Esophagus squamous epithelium (tissue), 5 donors: ENCODE measurements at places on chromosomes 7 and 10.

DNA sequence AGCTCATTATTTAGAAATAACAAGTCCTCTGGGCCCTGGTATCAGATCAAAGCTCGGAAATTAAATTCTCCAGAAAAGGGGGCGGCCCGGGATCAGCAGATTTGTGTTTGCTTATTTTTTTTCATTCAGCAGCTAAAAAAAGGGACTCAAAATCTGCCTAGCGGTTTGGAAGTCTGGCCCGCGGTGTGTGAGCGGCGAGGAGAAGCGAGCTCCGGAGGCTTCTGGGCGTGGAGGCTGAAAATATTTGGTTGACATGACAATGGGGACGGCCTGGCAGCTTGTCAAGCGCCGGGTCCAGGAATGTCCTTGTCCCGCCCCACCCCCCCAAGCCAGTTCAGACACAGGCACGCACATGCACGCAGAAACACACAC is 43.4 kb downstream of the FOXL3 start:
- no peak for DNase-seq

DNA sequence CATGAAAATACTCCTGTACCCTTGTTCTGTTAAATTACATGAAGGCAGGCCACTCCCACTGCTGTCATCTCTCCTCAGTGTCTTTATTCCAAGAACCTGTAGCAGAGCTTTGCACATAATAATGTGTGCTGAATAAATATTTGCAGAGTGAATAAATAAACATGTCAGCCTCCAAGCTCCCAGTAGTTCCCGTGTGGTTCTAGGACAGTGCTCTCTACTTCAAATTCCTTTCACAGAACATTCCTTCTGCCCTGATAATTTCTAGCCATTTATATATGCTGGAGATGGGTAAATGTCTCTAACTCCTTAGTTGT is 20.3 kb upstream of the HYAL4 start:
- DNase-seq = no peak

DNA sequence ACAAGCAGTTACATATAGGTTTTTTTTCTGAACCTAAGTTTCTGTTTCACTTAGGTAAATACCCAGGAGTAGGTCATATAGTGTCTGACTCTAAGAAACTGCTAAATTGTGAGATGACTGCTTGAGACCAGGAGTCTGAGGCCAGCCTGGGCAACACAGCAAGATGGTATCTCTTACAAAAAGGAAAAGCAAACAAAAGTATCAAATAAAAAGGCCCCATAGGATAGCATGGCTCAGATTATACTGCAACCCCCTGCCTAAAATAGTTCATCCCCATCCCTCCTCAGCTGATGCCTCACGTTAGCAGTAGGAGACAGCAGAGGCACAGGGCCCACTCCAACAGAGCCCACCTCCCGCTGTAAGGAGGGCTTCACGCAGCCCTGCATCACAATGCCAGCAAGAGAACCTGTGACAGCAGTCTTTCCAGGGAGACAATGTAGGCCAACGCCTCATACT is 90.3 kb downstream of the SRPK2 start:
- DNase-seq = no peak

GRCh38 chr10:60733826-60734225 is 44.5 kb upstream of the CDK1 start:
- DNase-seq = no peak

- no peak for DNase-seq
Observed at GRCh38 chr10:105356626-105357025, 715.5 kb downstream of the SORCS3 start.

DNA sequence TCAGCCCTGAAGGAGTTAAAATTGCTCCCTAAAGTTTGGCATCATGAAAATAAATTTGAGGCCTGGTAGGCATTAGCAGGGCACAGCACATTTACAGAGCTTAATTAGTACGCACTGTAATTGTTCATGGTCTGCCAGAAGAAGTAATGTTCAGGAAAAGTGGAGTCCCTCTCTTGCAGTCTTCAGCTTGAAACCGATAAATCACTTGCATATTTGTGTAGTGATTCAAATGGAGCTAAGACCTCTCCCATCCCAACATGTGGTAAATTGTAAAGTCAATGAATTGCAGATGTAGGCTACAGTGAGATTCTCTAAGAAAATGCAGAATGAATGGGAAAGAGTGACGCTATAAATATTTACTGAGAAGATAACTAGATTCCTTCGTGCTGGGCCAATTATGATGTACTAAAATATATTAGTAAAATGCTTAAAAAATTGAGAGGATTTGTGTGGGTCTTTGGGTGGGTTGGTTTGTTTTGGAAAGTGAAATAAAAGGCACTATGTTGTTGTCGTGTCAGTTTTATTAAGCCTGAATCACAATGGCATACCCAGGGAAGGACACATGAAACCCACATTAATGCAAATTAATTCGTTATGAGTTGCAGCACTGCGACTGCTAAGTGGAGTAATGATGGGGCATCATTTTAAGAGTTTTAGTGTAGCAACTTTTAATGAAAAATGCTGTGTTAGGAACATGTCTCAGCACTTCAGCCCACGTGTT is 8.4 kb downstream of the TCF7L2 start:
- no peak for DNase-seq

DNA sequence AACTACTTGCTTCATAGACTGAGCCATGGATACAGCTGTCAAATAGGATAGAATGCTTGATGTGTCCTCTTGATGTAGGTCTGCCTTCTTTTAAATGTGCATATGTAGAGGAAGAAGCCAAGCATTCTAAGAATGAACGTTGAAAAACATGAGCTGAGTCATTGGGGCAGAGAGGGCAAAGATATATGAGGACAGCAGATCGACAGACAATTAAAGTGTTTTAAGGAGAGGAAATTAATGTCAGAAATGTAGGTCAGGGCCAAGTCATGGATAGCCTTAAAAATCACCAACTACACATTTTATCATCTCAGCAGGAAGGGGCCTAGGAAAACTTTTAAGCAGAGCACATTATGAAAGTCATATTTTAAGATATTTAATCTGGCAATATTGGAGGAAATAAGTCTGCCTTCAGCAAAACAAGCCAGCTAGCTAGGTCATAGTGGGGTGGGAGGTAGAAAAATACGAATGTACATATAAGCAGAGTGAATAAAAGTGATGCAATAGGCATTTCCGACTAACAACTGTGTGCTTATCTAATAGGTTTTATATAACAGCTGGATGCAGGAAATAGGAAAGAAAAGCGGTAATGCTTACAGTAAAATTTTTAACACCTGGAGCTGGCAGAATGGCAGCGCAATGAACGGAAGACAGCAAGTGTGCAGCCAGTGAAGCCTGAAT is 638.3 kb upstream of the TPK1 start:
- DNase-seq = no peak

GRCh38 chr10:114697061-114697598 is 39.1 kb upstream of the ABLIM1 start:
- DNase-seq = no peak

- no peak for DNase-seq
Observed at GRCh38 chr7:159109653-159110035, 35.0 kb downstream of the VIPR2 start.

DNA sequence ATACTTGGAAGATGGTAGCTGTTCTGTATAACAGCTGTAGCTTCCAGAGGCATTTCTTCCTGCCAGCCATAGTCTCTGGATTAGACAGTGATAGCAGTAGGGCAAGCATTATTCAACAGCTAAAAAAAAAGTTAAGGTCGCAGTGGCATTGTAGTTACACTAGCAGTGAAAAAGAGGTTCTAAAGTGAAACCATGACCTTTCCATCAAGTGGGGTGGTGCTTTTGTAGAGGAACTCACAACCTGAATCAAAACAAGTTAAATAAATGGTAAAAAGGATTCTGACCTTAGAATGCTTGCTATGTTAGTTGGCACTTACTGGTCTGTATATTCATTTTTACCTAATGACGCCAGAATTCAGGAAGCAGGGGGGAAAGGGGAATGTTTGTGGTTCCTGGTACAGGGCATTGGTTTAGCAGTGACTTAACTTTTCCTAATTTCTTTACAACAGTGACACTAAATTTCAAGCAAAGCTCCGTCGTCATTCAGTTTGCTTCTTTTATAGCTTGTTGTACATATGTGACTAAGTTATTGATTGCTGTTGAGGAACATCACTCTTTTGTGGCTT is 55.0 kb downstream of the GBF1 start:
- no peak for DNase-seq

DNA sequence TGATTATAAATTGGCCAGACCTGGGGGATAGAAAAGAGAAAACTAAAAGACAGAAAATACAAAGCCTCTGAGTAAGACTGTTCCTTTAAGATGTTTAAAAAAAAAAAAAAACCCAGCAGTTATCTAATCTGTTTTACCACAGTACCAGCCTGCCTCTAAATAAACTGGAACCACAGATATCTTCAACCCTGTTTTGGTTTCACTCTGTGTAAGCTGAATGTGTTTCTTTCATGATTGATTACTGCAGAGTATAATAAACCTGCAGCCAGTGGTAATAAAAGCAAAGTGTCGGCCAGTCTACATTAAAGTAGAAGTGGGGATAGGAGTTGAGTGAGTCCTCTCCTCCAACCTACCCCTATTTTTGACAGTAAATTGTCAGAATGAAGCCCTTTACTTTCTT is 40.6 kb downstream of the MGAM2 start:
- DNase-seq = no peak

GRCh38 chr7:148863324-148863723 is 20.8 kb downstream of the EZH2 start:
- no peak for DNase-seq

DNA sequence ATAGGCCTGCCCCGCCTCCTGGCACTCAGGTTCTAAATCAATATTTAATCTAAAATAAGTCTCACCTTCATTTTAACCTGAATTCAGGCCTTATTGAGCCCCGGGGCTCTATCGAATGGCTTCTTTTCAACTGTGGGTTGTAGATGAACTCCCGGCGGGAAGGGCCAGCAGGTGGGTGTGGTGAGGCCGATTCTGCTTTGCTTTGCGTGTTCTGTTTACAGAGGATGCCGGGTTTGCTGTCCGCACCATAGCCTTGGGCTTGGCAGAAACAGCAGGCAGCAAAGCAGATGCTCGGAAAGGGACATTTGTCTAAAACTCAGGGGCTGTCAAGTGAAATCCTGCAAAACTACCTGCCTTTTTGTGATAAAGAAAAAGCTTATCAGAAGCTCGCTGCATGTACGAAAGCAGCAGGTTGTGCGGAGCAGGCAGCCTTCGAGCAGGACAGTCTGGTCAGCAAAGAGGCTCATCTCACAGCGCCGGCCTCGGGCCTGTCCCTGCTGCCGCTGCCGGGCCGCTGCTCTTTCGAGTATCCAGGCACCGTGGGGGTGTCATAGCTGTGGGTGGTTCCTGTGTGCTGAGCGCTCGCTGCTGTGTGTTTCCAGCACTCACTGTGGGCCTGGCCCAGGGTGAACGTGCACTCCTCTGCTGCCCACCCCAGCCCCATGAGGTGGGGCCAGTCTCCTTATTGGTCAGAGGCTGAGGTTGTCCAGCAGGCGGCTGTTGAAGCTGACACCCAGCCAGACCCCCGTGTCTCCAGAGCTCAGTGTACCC is 434.8 kb upstream of the FOXK1 start:
- no peak for DNase-seq

DNA sequence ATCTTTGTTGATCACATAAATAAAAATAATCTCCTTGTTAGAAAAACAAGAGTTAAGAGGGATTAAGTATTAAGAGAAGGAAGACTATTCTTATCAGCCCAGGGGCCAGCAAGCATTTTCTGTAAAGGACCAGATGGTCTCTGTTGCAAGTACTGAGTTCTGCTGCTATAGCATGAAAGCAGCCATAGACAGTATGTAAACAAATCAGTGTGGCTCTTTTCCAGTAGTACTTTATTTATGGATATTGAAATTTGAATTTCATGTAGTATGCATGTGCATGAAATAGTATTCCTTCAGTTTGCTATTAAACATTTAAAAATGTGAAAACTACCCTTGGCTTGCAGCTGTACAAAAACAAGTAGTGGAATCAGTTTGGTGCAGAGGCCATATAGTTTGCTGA is 81.7 kb downstream of the STK31 start:
- DNase-seq = no peak

GRCh38 chr10:63707254-63707910 is 186.2 kb downstream of the REEP3 start:
- no peak for DNase-seq

DNA sequence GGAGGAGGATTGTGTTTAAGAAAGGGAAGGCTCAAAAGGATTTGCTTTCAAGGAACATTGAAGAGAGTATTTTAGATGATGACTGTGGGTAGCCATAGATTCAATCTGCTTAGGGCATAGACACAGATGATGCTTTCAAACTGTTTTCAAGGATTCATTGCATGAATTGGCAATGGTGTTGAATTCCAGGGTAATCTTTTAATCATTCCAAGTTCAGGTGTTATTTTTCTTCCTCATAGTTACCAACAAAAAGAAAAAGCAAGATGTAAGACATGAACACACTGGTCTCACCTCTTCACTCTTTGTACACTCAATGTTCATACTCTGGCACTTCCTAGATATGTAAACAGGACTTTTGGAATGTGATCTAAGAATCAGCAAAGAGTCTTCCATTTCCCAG is 167.0 kb upstream of the RHOBTB1 start:
- no peak for DNase-seq

DNA sequence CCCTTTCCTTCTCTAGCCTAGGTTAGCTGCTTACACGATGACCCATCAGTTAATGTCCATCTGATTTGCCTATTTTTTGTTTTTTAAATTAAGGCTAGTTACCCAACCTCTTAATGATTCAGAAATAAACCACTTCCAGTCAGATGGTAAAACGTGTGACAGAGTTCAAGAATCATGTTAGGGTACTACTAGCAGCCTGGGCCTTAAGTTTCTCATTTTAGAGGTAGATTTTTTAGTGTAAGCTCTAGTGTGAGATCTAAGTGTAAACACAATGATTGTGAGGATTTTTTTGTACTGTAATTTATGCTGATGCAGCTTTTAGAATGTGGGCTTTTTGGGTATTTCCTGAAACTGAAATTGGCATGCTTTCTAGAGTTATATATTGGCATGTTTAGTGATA is 130.0 kb downstream of the CDK14 start:
- no peak for DNase-seq

DNA sequence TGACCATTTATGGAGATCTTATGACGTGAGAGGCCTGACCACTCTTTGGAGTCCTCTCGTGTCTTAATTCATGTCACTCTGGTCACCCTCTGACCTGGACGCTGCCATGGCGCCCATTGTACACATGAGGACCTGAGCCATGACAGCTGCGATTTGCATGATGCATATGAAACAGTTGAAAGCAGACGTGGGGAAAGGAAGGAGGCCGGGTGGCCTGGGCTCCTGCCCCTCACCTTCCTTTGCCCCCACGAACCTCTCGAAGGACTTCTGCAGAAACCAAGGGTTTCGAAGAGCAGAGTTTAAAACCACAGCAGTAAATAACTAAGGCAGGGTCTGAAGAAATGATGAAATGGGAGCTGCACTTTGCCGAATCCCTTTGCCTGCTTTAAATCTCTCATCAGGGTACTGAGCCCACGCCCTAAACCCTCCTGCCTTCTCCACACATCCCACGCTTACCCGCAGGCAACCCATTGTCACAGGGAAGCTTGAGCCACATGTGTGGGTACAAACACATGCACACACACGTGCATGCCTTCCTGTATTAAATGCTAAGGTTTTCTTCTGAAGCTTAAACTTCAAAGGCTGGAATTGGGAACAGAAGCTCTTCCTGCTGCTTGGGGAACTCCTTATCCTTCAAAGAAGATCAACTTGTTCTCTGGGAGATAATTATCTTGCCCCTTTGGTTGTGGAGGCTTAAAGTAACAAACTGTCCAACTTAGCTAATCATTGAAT is 11.7 kb upstream of the CALML3 start:
- DNase-seq = no peak

- no peak for DNase-seq
Observed at GRCh38 chr10:124537891-124538290, 76.3 kb downstream of the LHPP start.

GRCh38 chr10:28479425-28479865 is 53.5 kb upstream of the WAC start:
- no peak for DNase-seq
